ENCODE measurements at places on chromosomes 6 and 20.

- DNase-seq = no peak
Observed at GRCh38 chr6:149940672-149940982, 1.2 kb upstream of the ULBP2 start.

- no peak for DNase-seq
Observed at GRCh38 chr6:156720691-156721685, 56.2 kb upstream of the ARID1B start.

GRCh38 chr6:22682979-22683378 is 113.6 kb downstream of the HDGFL1 start:
- no peak for DNase-seq

DNA sequence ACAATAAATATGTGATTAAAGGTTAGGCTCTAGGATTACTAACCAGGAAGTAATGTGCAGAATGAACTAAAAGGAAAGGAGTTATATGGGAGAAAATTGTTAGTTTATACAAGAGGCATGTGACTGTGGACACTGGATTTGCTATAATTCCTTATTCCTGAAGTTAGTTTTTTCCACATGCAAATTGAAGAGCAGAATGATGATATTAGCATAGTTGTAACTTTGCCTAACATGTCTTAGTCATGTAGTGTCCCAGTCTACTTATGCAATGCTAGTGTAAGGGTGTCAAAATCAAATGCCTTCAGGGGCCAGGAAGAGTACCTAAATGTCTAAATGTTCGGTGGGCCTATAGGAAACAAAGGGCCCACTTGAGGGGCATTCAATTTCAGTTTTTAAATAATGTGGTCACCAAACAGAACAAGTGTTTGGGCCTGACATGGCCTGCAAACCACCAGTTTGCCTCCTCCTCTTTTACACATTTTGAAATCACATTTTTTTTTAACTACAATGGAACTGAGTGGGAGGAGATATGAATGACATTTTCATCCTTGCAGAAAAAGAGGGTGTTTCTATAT is 28.0 kb upstream of the CEP85L start:
- no peak for DNase-seq

DNA sequence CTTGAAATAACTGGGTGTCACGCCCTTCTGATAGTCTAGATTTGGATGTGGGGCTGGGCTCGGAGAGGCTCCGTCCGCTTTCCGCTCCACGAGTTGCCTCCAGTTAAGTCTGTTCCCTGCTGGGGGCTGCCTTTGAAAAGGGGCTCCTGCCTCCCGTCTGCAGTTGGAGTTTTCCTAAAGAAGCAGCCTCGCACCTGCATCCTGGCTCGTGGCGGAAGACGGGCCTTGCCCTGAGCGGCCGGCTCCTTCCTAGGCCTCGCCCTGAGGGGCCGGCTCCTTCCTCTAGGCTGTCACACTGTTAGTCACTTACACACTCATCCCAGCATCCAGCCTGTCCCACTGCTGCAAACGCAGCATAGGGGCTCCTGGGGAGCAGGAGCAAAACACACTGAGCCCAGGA is 74.4 kb downstream of the SMOC2 start:
- DNase-seq = no peak

DNA sequence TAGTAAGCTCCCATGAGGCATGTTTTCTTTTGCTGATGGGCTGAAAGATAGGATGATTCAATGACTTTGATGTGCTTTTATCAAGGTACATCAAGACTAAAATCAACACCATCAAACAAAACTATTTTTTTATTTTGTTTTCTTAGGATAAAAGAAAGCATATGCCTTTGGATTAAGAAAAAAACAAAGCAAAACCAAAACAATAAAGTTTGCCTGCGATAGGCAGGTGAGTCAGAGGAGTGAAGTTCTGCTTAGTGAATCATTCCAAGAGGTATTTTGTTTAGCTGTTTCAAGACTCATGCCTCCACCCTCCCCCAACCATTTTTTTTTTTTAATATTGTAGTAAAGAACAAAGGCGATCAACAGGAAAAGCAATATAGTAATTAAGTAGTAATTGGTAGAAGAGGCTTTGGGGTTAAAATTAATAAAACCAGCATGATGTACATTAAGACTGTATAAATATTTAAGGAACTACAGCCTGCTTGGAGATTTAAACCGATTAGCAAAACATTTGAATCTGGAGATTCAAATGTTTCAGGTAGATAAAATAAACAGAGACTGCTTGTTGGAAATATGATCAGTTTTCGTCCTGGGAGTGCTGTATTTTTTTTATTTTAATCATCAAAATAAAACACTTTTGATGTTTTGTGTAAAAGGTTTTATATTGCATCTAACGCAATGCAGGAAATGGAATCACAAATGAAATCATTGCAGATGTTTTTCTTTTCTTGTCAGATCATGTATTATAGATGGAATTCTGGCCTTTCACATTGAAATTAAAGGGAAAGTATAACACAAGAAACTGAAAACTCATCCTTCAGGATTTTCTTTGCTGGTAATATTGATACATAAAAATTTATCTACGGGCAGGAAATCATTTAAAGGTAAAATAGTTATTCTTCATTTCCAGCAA is 482.3 kb upstream of the MANEA start:
- DNase-seq = no peak

DNA sequence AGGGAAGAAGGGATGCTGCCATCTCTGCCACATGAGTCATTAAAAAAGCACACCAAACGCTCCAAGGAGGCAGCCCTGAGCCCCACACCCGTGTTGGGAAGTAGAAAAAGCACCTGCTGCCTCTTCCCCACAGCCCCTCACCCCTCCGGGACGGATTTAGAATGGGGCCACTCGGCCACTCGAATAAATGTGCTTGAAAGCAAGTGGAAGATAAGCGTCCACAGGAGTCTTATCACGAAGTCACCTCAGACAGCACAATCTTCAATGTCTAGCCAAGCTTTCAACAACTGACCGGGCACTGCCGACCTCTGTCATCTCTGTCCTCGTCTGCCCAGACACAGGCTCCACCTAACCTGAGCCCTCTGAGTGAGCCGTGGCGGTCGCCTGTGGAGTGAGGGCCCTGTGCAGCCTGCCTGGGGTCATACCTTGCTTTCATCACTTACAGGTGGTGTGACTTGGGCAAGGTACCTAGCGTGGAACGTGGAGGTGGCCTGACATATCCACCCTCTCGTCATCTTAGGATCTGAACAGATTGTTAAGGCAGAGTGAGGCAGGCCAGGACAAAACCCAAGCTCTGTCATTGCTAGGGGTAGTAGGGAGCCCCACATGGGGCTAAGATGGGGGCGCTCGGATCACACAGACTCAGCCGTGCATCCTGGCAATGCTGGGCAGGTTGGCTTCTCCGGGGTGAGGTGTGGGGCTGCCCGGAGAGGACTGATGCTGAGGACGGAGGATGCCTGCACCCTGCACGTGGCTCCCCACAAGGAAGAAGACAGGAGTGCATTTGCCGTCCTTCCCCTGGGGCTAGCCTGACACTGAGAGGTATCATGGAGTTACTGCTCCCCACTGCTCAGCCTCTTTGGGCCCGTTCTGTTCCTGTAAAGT is 34.8 kb downstream of the PSMG4 start:
- DNase-seq = no peak

All from stimulated activated effector memory CD8-positive, alpha-beta T cell treated with anti-CD3 and anti-CD28 coated beads, Interleukin-12 subunit alpha, Interleukin-12 subunit beta, amount 100 ng/mL, for 72 hours (primary cell).